ENCODE measurements at places on chromosomes 5 and 9.

DNA sequence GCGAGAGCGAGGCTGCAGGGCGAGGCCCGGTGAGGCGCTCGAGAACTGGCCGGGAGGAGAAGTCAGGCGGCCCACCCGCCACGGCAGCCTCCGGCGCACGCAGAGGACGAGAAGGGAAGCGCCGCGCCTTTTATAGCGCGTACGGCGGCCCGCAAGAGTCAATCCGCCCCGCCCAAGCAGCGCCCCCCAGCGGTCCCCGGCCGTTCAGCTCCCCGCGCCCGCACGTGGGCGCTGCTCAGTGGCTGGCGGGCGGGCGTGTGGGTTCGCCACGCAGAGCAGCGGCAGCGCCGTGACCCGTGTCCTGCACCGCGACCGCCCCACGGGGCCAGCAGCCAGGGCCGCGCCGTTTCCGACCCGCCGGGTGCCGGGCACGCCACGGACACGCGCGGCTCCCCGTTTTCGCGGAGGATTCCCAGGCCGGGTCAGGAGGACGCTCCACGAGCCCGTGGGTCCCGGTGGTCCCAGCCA, 14.6 kb downstream of the LCN10 start:
- peak; percentile 48 for DNase-seq

GRCh38 chr5:181124526-181124925, 6.4 kb downstream of the OR2V1 start:
- DNase-seq = no peak

DNA sequence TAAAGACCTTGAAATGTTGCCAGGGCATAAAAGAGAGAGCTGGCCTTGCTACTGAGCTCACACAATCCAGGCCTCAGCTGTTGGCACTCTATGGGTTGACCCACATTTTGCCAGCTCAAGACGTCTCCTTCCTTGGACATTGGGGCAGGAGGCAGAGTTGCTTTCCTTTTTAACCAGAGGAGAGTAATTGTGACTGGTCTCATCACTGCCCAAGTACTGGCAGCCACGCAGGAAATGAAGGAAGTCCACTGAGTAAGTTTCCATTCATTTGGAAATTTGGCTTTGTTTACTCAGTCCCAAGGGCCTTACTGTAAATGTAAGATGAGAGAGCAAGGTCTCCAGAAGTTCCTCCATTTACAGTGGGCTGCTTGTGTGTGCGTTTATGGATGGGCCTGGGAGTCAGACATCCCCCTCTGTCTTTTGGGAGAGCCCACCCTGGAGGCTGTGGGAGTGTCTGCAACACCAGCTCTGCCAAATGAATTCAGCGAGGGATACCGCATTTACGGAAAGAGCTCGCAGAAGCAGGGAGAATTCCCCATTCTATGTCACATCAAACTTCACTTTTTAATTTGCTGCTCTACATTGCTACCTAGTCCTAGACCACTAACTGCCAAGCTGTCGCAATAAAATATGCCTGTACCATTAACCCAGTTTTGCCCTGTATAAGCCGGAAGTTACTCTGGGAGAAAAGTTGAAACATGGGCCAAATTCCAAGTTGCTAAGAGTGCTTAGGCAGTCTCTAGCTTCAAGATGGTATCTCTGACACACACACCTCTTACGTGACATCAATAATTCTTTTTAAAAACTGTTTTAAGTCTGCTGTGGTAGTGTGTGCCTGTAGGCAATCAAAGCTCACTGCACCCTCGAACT, 24.5 kb upstream of the PDZD2 start:
- no peak for DNase-seq

GRCh38 chr9:135345775-135346433, 133.7 kb upstream of the PPP1R26 start:
- no peak for DNase-seq

DNA sequence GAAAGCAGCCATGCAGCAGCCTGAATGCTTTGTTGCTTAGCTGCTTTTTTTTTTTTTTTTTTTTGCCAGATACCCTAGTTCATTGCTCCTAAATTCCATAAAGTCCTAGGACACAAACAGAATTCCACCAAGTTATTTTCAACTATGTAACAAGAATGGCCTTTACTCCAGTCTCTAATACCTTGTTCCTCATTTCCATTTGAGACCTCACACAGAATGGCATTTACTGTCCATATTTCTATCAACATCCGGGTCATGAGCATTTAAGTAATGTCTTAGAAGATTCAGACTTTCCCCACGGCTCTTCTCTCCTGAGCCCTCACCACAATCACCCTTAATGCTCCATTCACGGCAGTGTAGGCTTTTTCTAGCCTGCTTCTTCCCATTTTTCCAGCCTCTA, 31.7 kb upstream of the FBXW11 start:
- DNase-seq = no peak

GRCh38 chr9:37897665-37898064, 6.3 kb downstream of the SLC25A51 start:
- DNase-seq = no peak

DNA sequence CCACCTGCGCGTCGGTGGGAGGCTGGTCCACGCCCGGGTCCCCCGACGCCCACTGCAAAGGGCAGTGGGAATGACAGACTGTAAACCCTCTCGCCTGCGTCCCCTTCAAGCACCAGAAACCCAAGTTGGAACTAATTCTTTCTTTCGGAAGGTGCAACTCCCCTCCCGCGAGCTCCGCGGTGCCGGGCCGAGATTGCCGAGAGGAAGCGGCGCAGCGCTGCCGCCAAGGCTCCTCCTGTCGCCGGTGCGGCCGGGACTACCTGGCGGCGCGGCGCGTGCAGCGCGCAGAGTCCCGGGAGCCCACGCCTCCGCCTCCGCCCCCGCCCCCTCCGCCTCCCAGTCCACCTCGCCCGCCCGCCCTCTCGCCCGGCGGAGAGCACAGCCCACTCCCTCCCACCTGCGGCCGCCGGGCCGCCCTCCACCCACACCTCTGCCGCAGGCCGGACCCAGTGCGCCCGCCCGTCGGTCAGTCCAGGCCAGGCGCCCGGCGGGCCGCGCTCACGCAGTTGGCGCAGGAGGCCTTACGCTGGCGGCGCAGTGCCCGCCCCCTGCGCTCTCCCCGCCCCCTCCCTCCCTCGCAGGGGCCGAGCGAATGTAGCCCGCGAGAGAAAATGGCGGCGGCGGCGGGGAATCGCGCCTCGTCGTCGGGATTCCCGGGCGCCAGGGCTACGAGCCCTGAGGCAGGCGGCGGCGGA, at the start of gene MAP3K1:
Gene MAP3K1, plus strand, starts transcription at position 587 of the 695 bp plus-strand sequence. Its CDS starts 25 bp downstream, at position 612.
- DNase-seq = peak; percentile 9

DNA sequence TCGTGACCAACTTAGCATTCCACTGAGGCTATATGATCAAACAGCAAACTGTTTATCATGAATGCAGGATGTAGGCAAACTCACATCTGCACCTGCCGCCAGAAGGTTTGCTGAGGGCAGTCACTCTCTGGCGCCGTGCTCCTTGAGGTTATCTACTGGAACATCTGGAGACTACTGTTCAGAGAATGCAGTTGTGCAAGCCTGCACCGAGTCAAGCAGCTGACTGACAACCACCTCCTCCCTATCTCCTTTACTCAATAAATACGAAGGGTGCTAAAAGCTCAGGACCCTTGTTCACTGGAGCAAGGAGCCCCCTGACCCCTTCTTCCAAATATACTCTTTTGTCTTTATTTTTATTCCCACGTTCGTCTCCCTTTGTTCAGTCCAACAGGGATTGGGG, 27.1 kb downstream of the CCDC125 start:
- no peak for DNase-seq

GRCh38 chr5:134608555-134608954, 24.1 kb downstream of the SAR1B start:
- no peak for DNase-seq

DNA sequence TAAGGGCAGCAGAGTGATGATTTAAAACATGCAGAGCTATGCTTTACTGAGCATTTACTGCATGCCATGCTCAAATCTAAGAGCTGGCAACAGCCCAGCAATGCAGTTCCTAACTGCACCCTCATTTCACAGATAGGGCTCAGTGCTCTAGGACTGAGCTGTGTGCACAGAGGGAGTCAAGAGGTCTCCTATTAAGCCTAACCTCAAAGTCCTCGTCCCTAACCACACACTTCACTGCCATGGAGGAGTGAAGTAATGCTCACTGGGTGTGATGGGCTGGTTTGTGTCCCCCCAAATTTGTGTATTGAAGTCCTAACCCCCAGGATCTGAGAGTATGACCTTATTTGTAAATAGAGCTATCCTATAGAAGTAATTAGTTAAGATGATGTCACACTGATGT, 25.9 kb downstream of the BARX1 start:
- no peak for DNase-seq

DNA sequence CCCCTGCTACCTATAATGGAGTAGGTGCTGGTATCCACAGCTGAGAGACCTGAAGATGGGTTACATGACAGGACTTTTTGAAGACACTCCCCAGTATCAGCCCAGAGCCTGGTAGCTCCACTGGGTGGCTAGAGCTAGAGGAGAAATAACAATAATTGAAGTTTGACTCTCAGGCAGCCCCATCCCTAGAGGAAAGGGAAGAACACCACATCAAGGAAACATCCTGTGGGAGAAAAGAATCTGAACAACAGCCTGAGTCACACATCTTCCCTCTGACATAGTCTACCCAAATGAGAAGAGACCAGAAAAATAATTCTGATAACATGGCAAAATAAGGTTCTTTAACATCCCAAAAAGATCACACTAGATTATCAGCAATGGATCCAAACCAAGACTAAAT, 432.1 kb downstream of the CDH18 start:
- DNase-seq = no peak

DNA sequence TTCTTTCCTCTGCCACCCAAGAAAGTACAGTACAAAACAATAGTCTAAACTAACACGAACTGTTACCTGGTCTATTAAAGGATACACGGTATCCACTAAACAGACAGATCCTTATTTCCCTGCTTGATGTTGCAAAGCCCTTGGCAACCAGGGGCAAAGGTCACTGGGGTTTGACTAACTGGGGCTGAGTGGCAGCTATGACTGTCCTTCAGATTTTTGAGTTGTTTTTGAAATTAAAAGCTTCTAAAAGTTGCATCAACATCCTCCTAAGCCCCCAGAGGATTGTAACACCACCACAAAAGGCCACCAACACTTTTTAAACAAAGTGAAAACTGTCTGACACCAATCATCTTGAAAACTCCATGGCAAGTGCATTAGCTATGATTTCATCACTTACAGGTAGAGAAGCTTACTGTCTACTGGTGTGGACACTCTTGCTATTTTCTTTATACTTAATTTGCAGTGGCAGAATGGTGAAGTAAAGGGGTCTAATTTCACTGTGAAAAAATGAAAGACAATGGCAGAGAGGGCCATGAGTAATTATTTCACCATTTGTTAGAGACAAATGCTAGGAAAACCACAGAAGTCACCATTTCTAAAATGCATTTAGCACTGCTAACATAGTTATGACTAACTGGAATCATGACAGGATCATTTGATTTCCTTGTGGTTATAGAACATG, 292.4 kb downstream of the EFNA5 start:
- no peak for DNase-seq

DNA sequence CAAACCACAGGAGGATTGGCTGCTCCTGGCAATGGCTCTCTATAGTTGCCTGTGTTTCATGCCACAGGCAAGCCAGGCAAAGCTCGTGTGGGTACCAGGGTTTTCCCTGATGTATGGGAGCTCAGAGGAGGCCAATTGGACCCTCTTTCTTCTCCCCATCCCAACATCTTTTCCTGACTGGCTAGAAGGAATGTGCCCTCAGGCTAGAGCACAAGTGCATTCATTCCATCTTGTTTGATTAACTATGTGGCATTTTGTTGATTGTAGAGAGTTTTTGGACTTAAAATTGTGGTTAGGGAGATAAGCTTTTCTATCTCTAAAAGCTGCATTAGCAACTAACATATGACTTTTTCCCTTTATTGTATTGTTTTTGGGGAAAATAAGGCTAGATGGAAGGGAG, 561.3 kb downstream of the PSAT1 start:
- DNase-seq = no peak

- no peak for DNase-seq
These were observed 88.4 kb upstream of the SH3PXD2B start for GRCh38 chr5:172542651-172543131.

DNA sequence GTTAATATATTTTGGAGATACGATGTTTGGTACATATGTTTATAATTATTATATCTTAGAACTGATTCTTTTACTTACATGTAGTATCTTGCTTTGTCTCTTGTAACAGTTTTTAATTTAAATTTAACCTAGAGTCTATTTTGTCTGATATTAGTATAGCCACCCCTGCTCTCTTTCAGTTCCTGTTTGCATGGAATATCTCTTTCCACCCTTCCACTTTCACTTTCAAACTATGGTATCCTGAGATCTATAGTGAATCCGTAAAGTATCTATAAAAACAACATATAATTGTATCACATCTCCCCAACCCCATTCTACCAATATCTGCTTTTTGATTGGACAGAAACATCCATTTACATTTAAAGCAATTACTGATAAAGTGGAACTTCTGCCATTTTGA, 7.2 kb downstream of the IRGM start:
- no peak for DNase-seq

- no peak for DNase-seq
These were observed 696.2 kb upstream of the COX7C start for GRCh38 chr5:85921590-85921989.

DNA sequence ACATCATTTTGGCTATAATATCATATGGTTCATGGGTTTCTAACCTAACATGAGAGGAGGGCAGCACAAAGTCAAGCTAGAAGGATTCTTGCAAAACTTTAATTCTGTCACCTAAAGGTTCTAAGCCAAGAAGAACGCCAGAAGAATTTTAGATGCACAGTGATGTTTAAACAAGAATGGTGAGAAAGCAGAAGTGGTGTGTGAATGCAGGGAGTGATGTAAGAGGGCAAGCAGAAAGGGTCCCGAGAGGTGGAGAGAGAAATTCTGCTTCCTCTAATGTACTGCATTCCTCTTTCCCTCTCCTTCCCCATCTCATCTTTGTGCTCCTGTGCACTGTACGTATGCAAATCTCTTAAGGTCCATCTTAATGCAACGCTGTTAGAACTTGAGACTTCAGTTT, 2.1 kb upstream of the TRMO start:
- no peak for DNase-seq

DNA sequence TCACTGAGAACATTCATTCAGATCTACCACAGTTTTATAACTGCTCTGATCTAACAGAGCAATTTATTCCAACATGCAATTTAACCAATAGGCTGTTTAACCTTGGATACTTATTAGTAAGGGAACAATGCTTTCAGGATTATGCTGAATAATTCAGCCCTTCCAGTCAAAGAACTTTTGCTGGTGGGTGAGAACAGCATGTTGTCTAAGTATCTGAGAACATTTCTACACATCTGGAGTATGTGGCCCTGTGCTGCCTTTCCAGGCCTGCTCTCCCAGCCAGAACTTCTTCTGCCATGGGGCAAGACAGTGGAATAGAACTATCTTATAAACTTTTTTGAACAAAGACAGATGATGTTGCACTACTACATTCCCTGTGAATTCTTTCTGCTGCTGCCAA, 55.8 kb downstream of the NFIB start:
- DNase-seq = no peak

DNA sequence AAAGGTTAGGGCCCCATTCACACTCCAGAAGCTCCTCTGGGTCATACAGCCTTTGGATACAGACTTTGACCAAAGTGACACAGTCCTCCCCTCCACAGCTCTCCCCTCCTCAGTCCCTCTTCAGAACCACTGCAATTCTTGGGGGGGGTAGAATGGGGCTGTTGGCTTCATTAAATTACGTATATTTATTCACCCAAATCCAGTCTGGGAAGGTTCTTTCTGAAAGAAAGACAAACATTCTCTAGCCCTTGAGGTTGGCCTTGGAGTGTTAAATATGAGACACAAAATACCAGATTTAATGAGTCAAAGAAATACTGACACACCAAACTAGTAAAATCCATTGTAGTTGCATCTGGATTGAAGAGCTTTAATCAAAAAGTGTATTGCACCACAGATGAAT, 16.1 kb downstream of the ARPC5L start:
- DNase-seq = no peak

GRCh38 chr9:110911659-110912418, 126.4 kb downstream of the LPAR1 start:
- no peak for DNase-seq

- DNase-seq = no peak
These were observed 23.0 kb upstream of the MTAP start for GRCh38 chr9:21779397-21779796.

Data from amniotic stem cell (primary cell).